ENCODE measurements at places on chromosomes 6 and 20.

- no peak for DNase-seq
These were observed 29.4 kb downstream of the LPA start for GRCh38 chr6:160634706-160635105.

DNA sequence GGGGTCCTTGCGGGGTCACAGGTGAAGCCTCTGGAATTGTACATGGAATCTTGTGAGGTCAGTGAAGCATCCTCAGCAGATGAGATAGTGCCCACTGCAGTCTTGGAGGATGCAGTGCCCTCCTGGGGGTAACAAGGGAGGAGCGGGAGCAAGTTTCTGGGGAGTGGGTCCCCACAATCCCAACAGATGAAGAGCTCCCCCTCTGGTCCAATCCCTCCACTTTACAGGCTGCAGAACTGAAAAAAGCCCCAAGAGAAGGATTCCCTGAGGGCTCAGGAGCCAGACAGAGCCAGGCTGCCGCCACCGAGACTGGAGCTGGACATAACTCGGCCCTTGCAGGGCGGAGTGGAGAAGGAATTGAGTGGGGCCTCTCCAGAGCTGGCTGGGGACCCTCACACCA is 52.4 kb downstream of the TTI1 start:
- DNase-seq, result no peak

DNA sequence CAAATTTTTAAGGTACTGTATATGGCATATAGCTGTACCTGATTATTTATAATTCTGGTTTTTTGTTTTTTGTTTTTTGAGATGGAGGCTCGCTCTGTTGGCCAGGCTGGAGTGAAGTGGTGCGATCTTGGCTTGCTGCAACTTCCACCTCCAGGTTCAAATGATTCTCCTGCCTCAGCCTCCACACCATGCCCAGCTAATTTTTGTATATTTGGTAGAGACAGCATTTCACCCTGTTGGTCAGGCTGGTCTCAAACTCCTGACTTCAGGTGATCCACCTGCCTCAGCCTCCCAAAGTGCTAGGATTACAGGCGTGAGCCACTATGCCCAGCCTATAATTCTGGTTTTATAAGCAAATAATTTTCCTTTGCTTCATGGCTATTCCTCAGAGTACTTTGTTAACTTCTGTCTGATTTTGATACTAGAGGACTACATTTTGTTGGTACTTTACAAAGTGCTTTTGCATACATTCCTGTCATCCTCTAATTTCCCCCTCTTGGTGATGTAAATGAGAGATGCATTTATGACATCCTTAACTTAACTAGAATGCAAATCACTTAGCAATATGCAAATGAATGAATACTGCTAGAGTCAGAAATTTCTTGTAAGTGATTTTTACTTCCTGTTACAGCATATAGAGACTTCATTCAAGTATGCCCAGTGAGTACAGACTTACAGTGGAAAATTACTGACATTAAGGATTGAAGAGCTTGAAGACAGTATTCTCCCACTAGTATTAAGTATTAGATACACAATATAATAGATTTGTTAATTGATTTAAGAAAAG is 35.7 kb upstream of the ARID1B start:
- DNase-seq, result no peak

DNA sequence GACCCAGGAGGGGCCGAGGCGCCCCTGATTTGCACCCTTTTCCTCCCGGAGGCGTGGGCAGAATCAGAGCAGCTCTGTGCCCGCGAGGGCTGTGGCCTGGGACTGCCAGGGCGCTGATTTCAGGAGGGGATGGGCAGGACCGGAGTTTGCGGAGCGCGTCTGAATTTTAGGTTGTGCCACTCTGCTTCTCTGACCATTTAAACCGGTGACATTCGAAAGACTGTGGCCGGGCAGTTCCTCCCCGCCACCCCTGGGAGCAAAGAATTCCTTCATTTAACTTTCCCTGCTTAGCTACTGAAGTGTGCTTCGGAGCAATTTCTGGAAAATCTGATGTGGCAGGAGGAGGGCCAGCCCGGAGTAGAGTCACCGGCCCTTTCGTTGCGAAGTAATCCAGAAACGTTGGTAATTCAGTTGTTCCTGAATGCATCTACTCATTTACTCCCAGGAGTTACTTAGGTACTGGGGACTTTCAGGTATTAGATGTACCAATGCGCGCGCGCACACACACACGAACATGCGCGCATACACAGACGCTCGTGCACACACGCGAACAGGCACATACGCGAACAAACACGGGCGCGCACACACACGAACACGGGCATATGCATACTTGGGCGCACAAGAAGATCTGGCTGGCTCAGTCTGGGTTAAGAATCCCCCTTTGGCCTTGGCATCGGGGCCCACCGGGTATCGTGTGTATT is 568 bp downstream of the CCDC170 start:
- DNase-seq, result peak; percentile 12

- no peak for DNase-seq
These were observed 20.4 kb upstream of the RAB23 start for GRCh38 chr6:57242505-57242904.

DNA sequence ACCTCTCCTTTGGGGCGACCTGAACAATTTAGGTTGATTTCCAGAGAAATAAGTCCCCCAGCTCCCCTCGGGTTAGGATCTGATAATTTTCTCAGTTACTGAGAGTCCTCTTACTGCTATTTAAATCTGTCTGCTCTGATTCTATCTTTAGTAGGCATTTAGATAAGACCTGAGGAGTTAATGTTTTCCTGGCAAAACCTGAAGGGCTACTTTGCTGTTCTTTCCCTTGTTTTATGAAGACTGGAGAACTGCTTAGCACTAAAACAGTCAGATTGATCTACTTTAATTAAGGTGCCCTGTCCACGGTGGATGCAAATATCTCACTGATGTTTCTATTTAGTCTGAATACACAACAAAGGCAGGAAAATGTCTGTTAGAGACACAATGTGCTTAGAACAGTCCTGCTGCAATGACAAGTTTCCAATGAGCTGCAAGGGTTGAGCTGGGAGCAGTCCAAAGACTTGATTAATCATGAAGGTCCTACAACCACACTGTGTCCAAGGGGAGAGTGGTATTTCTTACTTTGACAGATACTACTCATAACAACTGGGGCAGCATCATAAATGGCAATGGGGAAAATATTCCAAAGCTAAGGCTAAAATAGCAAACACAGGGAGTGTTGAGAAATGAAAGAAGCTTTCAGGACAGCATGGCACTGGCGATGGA is 15.7 kb downstream of the ADTRP start:
- no peak for DNase-seq

- DNase-seq, result no peak
These were observed 504.6 kb upstream of the SYNCRIP start for GRCh38 chr6:86147311-86147710.

DNA sequence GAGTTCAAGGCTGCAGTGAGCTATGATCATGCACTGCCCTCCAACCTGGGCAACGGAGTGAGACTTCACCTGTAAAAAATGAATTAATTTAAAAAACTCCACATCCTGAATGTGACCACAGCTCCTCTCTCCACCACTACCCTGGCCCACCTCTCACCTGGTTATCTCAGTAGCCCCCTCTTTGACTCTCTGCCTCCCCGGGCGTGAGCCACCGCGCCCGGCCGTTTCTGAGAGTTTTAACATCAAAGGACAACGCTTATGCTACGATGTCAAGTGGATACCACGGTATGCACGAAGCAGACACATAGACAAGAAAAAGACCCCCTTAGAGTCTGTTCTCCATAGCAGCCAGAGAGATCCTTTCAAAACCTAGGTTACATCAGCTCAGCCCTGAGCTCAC is 48.7 kb downstream of the FGD2 start:
- DNase-seq, result no peak

- DNase-seq, result no peak
These were observed 116.7 kb upstream of the PRSS16 start for GRCh38 chr6:27130668-27131428.

DNA sequence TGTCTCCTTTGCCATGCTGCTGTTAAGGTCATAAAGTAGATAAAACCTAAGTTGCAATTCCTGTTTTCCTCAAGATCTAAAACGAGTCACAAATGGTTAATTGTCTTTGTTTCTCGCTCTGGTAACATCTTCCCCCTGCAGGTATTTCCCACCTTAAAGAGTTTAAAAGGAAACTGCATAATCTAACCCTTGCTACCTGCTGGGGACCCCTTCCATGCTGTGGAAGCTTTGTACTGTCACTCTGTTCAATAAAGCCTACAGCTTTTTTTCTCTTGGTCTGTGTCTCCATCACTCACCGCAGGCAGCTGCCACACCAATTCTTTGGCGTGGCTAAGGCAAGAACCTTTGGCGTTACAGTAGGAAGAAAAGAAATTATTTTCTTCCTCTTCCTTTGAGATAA is 117.7 kb upstream of the GJE1 start:
- DNase-seq, result no peak

DNA sequence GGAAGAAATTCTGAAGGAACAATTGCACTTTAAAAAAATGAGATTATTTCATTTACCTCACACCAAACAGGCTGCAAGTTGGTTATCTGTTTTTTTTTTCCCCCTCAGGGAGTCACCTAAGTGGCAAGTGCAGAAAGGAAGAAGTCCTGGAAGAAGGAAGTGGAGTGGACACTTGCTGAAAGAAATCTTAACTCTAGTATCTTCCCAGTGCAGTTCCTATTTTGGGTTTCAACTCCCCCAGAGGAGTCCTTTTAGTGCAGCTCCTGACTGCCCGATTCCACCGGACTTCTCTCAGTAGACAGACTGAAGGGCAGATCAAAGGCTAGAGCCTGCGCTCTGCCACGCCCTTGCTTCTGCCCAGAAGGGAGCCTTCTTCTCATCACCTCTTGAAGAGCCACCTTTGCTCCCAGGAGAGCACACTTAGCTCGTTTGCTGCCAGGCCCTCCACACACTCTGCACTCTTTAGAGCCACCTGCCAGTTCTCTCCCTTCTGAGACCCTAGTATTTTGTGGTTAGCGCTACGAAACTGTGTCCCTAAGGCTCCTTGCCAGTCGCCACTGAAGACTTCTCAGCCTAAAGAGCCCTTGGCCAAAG is 4.9 kb downstream of the MTCL3 start:
- DNase-seq, result no peak

- no peak for DNase-seq
These were observed 146.2 kb downstream of the MMS22L start for GRCh38 chr6:97136626-97137358.

DNA sequence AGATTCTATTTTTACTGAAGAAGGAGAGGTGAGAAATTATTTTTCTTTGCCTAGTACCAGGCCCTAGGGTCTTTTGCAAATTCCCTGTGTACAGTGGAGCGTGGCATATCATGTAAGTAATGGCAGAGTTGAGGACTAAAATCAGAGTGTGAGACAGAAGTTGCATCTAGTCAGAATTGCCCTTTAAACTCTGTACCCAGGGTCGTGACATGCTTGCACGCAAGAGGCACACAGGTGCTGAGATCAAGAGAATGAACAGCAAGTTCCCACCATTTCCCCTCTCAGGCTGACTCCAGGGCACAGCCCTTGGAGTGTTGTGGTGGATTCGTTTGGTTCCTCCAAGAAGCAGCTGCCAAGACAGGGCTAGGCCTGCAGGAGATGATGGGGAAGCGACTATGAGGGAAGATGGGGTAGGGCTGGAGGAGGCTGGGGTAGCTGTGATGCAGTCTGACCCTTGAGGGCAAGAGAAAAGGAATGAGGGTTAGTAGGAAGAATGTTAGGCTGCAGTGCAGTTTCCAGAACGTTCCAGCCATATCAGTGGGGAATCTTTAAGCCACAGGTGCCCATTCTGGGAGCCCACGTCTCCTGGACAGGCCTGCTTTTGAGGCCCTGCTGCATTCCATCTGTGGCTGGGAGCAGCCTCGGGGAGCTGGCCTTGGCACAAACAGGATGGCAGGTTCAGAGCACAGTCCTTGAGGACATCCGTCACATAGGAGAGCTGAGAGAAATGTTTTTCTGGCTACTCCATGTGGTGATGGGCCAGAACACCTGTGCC is 6.9 kb downstream of the NELFCD start:
- no peak for DNase-seq

GRCh38 chr20:3732327-3733118 is at the start of gene HSPA12B:
Gene HSPA12B (plus strand): TSS chr20:3732685. CDS start chr20:3738675, 5,990 bp downstream.
- DNase-seq, result no peak

DNA sequence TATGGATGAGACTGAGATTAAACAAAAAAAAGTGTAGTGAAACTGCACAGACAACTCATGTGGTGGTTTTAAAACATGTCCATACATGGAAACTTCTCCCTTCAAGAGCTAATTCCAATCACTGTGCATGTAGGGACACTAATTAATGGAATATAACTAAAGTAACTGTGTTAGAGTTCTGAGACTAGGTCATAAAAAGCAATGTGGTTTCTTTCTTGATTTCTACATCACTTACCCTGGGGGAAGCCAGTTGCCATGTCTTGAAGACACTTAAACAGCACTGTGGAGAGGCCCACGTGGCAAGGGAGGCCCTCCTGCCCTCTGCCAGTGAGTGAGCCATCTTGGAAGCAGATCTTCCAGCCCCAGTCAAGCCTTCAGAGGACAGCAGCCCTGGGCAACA is 118.2 kb upstream of the DST start:
- no peak for DNase-seq

- no peak for DNase-seq
These were observed 96.0 kb downstream of the PLEKHG1 start for GRCh38 chr6:150695652-150696051.

GRCh38 chr6:139014945-139015344 is 13.6 kb upstream of the ABRACL start:
- no peak for DNase-seq

DNA sequence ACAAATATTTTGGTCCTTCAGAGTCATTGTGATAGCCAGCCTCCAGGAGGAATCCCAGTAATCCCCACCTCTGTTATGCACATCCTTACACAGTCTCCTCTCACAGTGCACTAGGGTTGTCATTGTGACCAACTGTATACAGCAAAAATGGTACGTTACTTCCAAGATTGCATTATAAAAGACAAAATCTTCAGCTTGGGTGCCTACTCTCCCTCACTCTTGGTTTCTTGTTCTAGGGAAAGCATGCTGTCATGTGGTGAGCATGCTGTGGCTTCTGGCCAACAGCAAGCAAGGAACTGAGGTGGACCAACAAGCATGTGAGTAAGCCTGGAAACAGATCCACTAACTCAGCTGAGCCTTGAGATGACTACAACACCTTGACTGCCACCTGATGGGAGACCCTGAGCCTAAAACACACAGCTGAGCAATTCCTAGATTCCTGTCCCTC is 130.1 kb upstream of the DST start:
- DNase-seq, result no peak

- DNase-seq, result no peak
These were observed 25.1 kb downstream of the JAG1 start for GRCh38 chr20:10648651-10649050.

DNA sequence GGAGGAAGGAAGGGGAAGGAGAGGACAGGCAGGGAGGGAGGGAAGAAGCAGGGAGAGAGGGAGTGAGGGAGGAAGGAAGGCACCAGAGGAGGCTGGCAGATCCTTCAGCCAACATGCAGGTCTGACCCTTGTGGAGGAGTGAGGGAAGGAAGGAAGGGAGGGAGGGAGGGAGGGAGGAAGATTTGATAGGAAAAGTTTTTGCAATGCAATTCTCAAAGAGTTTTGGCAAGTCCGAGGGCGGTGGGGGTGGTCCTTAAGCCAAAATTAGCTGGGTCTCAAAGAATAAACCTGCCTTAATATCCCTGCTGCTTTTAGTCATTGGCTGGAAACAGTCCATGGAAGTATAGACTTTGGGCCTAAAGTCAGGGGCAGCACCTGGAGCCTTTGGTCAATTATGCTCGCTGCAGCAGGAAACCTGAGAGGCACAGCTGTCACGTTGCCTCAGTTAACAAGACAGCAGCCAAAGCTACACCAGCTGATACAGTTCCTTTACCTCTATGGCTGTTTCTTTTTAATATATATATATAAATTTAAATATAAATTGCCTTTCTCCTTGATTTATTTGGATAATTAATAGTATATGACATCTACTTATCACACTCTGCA is 115.7 kb upstream of the RALGAPA2 start:
- no peak for DNase-seq

Data from stimulated activated CD4-positive, alpha-beta T cell treated with anti-CD3 and anti-CD28 coated beads, Interleukin-4, amount 100 ng/mL, for 4 hours (primary cell).